NCI-H1417 (cell line): ENCODE measurements at places on chromosomes 2 and 18.
A peak's percentile ranks its signal among the peaks of the same experiment; 100 is the strongest.

DNA sequence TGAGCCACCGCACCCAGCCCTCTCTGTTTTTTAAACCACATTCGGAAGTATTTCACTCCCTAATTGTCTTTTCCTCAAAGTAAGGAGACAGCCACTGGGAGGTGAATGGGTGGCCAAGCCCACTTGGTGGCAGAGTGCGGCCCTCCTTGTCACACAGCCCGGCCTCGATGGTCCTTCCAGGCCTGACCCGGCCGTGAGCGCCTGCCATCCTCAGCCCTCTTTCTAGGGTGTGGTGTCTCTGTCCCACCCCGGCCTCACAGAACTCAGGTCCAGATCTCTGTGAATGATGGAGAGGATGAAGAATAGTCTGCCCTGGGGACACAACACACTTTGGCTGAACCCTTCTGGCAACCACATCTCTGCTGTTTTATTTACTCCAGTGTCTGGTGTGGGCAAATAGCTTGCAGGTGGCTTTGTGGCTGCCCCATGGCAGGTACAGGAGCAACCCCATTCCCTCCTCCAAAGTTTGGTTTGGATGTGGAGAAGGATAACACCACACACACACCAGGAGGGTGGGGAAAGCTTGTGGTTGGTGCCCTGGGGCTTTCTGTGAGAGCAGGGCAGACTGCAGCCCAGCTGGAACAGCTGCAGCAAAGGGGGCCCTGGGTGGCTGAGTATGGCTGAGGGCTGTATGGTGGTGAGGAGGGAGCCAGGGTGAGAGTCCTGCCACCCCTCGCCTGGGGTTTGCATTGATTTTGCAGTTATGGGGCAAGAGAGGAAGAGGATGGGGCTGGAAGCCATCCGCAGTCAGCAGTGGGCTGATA is 88.6 kb downstream of the FAM168B start:
- no peak for DNase-seq

DNA sequence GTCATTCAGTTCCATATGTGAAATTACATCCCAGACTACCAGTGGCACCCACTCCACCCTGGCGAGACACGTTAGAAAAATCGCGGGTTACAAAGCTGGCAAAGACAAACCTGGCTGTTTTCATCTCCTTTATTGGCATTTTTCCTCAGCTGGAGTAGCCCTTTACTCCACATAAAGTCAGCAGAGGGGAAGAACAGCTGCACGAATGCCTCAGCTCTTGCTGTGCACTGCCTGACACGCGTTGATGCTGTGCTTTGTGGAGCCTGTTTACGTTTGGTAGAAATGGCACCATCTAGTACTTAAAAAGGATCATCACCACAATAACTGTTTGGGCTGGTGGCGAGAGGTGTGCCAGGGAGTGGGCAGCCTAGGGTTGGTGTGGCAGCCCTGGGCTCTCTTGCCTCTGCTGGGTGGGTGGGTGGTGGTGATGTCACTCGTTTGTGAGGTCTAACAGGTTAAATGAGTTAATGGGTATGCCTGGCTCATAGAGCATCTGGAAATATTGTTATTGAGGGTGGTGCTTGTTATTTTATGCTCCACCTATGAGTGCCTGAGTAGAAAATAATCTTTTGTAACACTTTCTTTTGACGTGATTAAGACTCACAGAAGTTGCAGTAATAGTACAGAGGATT is 16.4 kb downstream of the FARP2 start:
- no peak for DNase-seq

DNA sequence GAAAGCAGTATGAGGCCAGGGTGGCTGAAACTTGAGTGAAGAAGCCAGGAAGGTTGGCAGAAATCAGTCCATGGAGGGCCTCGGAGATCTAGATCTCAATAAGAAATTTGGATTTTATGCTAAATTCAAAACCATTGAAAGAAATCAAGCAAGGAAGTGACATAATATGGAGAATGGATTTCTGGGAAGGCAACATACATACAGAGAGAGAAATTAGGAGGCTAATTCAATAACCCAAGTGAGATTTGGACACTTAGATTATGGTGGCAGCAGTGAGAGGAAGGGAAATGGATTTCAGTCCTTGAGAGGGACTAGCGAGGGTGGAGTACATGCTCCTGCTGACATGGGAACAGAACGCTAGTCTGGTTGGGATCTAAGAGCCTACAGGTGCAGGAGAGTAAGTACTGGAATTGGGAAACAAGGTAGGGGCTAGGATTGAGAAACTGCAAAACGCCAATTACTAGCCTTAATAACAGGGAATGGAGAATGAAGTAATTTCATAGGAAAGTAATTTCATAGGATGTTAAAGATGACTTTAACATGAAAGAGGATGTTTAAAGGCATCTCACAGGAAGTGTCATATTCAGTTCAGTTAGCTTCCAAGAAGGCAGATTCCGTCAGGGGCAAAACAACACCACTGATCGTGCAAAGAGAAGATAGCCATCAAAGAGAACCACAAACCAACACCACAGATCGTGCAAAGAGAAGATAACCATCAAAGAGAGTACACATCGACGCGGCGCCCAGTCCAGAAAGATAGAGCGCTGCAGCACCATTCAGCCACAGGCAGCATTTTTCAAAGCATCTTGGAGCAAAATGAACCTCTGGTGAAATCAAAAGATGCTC is 27.2 kb downstream of the CDKL4 start:
- DNase-seq = no peak

DNA sequence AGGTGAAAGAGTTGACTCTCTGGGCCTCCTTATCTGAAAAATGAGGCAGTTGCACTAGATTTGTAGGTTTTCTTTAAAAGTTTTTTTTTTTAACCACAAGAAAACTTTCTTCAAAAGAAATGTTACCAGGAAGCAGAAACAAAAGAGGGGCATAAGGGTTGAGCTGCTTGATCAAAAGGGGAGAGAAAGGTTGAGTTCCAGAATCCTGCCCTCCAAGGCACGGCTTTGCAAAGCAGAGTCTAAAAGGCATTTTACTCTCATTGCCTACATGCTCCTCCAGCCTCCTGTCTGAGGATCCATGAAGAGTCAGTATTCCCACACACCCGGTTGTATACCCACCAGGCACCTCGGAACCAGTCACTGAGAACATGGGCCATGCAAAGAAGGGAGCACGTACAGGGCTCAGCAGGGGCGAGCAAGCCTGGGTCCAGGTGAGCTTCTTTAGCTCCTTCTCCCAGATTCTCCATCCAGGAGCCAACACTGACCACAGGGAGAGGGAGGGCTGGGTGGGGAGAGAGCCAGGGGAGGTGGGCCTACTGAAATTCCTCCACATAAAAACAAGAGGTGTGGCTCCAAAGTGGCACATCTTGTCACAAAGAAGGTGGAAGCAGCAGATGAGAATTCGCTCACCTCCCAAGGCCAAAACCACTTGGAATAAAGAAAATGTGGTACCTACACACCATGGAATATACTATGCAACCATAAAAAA is 116.0 kb upstream of the EPC2 start:
- DNase-seq = no peak

GRCh38 chr2:154698296-154698720 is at the start of gene KCNJ3:
TSS of gene KCNJ3 (plus strand) at chr2:154698695. CDS start at chr2:154698776, 81 bp downstream.
- no peak for DNase-seq

DNA sequence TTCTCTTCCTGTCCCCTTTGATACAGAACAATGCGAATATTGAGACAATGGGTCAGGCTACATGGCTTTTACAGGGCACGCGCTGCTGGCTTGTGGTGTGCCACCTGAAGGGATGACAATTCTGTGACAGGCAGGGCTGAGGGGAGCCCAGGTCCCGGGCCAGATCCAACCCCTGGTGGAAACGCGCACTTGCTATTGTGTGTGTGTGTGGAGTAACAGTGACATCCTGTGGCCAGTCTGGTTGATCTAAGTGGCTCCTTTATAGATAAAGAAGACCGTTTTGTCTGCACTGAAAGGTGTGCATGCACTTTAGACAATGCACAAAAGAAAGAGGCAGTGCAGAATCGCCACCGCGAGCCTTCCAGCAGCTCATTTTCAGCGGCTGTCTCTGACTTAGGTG is 273.6 kb downstream of the HRH4 start:
- DNase-seq = peak; percentile 24

- DNase-seq = peak; percentile 36
Observed at GRCh38 chr18:53909668-53910067, 314.8 kb downstream of the MBD2 start.

- no peak for DNase-seq
Observed at GRCh38 chr18:62878305-62878704, 163.0 kb downstream of the PHLPP1 start.

DNA sequence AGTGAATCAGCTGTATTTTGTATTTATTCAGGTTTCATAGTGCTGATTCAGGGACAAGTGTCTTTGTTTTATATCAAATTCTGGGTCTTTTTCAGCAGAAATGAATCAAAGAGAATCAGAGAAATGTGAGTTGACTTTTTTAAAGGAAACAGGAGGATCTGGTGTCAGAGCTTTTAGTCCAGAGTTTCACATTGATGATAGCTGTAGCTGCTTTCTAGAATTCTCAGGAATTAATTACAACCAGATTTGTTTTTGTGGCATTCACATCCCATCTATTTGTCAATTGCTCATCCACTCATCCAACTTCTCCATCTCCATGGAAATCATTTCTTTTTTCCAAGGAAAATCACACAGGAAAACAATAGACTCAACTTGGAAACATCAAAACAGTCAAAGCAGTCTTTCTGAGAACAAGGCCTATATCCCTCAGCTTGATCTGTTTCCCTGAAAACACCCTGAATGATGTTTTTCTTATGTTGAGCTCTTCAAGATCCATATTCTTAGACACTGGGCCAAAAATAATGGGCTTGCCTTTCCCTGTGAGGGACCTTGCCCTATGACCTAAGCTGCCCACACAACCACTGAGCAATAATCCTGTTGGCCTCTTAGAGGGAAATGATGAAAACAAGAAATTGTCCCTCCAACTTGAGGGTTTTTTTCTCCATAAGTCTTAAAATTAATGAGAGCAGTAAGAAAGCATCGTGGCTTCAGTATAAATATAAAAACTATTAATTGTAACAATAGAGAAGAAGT is 249.5 kb upstream of the FN1 start:
- DNase-seq = no peak

GRCh38 chr2:71928734-71929481 is 218.8 kb downstream of the CYP26B1 start:
- DNase-seq = no peak

DNA sequence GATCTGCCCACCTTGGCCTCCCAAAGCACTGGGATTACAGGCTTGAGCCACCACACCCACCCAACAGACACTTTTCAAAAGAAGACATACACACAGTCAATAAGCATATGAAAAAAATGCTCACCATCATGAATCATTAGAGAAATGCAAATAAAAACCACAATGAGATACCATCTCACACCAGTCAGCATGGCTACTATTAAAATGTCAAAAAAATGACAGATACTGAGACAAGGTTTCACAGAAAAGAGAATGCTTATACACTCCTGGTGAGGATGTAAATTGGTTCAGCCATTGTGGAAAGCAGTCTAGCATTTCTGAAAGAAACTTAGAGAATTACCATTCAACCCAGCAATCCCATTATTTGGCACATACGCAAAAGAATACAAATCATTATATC is 1947.2 kb downstream of the SUCLG1 start:
- DNase-seq = no peak

DNA sequence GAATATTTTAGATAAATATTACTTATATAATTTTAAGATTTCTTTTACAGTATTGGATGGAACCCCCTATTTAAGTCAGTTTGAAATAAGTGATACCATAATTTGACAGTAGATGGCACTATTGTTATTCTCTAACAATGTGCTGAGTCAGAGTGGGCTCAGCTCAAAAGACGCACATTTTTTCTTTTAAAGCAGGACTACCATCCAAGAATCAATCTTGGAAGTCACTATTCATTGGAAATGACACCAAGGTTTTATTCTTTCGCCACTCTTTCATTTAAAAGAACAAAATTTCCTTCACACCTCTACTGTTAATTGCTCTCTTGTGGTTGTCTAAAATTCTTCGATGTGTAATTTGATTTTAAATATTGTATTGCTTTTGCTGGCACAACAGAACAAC is 32.6 kb upstream of the SPAG16 start:
- peak; percentile 86 for DNase-seq

DNA sequence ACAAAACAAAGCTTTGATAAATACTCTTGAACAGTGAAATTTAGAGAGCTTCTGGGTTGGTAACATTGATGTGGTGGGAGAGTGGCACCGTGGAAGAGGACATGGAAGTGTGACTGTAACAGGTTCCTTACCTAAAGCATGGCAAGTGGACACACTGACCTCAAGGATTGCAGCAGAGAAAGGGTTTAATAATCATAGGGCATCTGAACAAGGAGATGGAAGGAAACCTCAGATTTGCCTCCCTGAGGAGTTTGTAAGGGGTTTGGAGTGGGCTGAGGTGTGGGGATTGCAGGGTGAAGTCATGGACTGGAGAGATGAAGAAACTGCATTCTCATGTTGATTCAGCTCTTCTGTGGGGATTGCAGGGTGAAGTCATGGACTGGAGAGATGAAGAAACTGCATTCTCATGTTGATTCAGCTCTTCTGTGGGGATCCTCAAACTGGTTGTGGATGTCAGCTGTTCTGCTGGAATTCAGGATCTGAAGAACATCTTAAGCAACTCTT is 83.8 kb upstream of the TLK1 start:
- no peak for DNase-seq

DNA sequence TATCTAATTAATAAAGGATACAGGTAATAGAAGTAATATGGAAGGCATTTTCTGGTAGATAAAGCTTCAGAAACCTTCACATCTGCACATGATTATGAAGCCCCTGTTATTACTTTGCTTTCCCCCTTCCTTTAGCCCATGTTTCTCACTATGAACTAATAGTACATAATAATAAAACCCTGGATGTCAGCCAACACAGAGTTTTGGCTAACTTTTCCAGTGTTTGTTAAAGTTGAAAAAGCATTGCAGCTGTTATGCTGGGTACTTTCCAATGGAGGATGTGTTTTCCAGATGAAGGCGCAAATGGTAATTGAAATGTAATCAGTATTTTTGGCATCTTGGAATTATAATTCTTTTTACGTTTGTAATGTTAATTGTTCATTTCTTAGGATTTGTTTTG is 43.5 kb downstream of the SPTBN1 start:
- no peak for DNase-seq

DNA sequence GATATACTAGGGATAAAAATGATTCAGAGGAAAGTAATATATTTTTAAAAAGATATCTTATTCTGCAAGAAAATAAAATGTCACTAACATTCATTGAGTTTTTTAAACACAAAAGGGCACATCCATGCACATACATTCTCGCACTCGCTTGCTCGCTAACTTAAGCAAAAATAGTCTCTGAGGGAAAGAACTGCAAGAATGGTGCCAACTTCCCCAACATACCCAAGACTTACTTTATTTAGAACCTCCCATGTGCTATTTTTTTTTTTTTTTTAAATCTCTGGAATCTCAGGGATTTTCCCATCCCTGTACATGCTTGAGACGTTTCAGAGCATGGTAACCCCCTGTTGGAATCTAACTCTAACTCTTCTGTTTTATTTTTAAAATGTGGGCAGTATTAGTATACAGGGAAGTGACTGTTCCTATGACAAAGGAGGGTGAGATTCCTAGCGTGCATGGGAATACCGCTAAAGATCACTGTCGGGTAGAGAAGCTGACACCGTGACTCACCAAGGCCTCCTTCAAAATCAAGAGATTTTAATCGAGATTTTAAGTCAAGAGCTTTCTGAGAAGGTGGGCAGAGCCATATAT is 187.9 kb upstream of the ZEB2 start:
- no peak for DNase-seq
